ENCODE measurements at places on chromosomes 7 and 10.

DNA sequence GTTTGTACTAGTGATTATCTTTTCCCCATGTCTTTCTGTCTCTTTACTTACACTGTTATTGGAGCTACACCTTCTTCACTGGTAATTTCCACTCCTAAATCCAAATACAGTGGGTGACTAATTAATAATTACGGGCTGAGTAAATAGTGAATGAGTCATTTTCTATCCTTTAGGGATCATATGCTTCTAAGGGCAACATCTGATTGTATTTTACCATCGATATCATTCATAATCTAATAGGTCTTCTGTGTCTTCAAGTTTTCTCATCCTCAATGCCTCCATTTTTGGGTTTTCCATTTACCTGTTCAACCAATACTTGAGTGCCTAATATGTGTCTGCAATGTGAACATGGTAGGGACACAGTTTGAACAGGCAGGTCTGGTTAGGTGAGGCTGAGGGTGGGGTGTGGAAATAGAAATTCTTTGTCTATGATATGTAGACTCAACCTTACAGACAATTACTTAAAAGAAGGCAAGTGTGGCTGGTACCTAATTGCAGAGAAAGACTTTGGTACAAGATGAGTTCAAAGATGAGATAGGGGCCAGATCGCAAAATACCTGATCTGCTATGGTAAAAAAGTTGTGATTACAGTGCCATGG, 5.9 kb upstream of the DHX32 start:
- no peak for DNase-seq

DNA sequence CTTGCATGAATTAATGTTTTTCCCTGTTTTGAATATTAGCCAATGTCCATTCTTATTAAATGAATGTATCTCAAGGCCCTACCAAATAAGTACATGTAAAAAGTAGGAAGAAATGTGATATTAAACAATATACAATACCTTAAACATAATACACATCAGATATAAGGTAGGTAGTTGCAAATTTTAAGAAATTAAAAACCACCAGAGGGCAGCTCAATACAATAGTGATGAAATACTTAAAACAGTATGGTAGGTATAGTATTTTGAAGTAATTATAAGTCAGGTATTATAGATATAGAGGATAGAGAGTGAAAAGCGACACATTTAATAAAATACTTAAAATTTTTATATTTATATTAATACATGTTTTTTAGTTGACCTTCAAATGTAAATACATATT, 43.6 kb upstream of the CDK14 start:
- peak; percentile 20 for DNase-seq

DNA sequence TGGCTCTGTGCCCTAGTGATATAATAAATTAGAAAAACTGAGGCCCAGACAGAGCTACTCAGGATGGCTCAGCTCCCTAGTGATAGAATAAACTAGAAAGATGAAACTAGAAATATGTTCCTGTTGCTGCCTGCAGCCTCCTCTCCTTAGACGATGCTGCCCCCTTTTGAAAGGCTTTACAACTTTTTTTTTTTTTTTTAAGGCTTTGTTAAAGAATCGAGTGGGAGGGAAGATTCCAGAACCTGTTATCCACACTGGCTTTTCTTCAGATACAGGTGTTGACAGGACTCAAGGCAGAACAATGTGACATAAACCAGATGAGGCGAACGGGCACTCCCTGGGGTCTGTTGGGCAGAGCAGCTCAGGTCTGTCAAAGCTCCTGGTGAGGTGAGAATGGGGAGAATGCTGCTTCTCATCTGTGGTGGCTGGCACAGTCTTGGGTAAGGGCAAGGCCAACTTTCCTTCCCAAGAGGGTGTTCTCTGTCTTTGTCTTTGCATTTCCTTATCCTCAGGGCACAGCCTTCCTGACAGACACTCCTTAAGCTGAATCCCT, 175.1 kb downstream of the COBL start:
- peak; percentile 49 for DNase-seq

GRCh38 chr7:122262246-122262645, 42.3 kb downstream of the FEZF1 start:
- DNase-seq = no peak

GRCh38 chr10:128316925-128317324, 190.7 kb upstream of the MKI67 start:
- no peak for DNase-seq

DNA sequence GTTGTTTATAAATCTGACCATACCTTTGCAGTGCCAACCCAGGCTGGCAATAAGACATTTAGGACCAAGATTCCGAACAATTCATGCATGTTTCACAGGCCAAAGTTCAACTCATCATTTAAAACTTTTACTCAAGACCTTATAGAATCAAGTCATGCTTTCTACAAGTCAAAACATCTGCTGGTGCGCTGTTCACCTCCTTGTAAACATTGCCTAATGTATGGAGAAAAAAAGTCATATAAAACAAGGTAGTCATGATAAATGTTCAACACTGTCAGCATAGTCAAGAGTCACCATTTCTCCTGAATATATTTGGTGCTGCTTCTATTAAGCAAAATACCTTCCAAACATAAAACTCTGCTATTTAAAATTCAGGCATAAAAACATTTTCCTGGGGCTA, 42.1 kb upstream of the AHR start:
- DNase-seq = no peak

DNA sequence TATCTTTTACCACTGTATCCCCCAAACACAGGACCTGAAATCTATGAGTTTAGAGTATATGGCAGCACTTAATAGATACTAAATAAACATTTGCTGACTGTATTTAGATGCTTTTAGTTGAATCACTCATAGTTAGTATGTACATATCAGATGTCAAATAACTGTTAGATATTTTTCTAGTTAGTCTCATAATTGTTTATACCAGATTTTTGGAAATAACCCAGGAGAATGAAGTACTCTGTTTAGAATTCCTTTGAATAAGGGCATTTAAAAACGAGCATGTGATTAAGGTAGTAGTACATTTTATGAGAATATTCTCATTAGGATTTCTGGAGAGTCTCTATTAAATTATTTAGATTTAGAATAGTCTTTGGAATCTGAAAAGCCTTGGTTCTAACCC, 22.3 kb upstream of the ZEB1 start:
- DNase-seq = no peak

DNA sequence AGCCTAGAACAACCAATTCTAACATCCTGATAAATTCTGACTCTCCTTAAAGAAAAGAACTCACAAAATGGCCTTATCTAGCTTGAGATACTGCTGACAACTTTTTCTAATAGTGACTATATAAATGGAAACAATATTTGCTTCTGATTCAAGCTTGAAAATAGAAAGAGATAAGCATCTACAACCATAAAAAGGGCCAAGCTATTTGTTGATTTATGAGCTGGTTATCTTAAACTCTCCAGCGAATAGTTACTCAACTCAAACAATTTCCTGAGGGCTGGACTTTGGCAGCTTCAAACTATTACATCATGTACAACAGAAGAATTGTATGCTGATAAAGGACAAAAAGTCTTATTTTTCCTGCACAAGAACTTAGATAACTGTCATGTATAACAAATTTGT, 4.6 kb downstream of the USP54 start:
- DNase-seq = peak; percentile 74

- DNase-seq = no peak
These were observed 120.1 kb downstream of the NEURL1 start for GRCh38 chr10:103613616-103614015.

DNA sequence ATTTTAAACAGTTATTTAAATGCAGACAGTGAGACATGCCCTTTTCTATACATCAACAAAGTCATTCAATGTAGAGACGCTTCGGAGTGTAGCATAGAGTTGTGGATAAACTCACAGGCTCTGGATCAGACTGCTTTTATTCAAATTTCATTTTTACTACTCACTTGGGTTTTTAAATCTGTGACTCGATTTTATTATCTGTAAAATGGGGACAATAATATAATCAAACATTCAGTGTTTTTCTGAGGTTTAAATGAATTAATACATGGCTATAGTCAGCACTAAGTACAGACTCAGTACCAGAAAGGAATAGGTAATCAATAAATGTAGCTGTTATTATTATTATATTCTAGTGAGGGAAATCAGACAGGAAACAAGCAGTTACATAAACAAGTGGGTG, 43.4 kb downstream of the THSD7A start:
- no peak for DNase-seq

DNA sequence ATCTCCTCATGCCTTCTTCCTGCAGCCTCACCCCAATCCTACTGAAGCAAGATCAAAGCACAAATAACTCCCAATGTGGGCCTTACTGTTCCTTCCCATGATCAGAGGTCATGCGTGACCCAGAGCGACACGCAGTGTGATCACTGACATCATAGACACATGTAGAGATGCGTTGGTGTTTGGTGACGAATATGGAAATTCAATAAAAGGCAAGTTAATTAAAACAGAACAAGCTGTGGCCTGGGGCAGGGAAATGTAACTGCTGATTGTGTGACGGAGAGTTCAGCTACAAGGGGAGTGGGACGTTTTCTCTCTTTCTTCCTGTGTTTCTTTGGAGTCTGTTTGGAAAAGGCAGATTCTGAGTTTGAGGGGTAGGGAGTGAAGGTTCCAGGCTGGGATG, 34.8 kb upstream of the CARD11 start:
- no peak for DNase-seq

DNA sequence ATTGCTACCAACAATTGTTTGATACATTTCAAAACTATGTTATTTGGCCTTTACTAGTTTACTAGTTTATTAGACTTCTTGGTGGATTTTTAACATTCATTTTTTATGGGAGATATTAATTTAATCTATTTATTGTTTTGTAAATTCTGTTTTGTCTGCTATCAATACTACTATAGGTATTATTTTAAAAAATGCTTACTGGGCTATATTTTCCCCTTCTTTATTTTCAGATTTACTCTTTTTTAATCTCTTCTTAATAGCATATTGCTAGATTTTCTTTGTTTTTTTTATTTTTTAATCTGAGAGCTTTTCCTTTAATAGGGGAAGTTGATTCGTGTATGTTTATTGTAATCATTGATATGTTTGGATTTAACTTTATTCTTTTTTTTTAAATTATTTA, 147.5 kb downstream of the CDK14 start:
- DNase-seq = no peak

DNA sequence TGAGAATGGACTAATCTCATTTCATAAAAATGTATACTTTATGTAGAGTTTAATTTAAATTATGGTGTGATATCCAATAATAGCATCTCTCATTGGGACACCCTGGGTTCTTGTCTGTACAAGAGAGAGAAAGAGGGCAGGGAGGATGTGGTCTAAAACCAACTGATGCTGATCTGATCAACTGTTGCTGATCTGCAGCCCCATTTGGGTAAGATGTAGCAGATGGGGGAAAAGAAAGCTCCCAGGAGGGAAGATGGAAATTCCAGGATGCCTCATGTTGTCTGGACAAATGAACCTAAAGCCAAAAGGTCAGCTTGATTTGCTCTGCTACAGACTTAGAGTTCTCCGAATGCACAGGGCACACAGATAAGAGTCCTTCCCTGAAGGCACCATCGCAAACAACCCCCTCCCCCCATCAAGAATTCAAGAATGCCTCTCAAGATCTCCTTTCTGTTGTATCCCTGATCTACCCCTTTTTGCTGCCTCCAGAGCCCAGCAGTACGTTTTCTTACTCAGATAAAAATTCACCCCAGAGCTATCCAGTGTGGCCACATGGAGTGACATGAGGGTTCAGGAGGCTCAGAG, 171.4 kb upstream of the INHBA start:
- DNase-seq = no peak

DNA sequence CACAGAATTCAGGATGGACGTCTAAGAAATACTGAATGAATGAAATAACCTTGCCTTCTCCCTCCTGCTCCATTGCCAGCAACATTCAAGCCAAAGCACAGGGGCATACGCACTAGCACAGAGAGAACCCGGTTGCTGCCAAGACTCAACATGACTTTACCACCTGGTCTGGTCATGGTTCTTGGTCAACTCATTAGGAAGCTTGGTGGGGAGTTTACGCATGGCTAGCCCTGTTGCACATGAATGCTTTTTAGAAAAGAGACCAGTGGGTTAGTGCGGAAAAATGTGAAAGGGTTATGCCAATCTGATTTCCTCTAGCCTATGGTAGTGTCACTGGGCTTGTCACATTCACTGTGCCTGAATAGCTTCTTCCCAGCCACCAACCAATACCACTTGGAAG, 187.6 kb upstream of the NEBL start:
- DNase-seq = no peak

- DNase-seq = no peak
These were observed 21.8 kb downstream of the CDK1 start for GRCh38 chr10:60799971-60800650.

DNA sequence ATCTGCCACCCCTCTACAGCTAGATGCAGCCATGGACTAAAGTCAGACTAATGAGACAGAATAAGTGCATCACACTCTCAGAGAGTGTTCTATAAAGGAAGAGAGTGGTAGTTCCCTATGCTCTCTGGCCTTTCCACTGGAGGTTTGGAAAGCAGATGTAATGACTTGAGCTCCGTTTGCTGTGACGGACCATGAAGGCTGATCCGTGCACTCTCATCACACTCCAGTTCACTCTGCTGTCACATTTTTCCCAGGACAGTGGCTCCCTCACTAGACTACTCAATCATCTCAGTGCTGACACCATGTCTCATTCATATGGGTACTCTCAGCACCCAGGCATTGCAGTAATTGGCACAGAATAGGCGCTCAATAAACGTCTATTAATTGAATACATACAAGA, 20.4 kb downstream of the TRDMT1 start:
- no peak for DNase-seq

DNA sequence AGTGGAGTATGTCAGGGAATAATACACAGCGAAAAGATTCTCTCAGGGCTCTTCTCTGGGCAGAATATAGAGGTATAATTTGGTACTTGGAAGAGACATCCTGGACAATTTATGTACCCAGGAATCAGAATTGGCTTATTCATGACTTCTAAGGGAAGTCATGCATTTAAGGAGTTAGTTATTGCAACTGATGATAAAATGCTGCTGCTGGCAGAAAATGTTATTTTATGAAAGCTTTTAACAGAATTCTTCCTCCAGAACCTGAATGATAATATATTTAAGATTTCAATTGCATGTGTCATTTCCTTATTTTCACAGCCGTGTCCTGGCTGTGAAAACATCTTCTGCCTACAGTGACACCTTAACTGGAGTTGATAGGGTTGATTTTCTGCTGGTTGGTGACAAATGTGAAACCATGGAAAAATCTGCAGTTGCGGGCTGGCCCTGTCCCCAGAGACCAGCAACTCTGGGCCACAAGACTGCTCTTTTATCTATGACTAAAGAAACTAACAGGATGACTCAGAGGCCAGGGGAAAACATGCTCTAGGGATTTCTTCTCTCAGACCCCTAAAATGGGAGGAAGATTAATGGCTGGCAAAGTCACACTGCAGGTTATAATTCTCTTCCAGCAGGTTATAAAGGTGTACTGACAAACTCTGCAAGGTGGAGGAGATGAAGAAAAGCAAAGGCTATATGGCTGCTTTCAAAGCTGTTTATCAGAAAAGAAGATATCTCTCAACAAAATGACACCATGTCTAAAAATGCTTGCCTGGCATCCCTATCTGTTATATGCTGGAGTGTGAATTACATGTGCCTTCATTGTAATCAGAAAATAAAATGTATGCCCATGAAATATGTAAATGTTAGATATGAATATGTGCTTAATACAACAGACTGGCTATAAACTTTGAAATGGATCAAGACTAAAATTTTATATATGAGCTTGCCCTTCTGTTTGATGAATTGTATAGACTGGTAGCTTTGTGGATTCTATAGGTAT, 12.1 kb upstream of the TRUB1 start:
- DNase-seq = peak; percentile 93

All from A172 (cell line).